Fibroblast of villous mesenchyme (primary cell): ENCODE measurements at places on chromosomes 3 and 15. TPM values are rescaled to one million over a fixed set of nuclear protein-coding genes. Genes with fewer than 3 reads are reported as not detected.
A peak's percentile ranks its signal among the peaks of the same experiment; 100 is the strongest.

DNA sequence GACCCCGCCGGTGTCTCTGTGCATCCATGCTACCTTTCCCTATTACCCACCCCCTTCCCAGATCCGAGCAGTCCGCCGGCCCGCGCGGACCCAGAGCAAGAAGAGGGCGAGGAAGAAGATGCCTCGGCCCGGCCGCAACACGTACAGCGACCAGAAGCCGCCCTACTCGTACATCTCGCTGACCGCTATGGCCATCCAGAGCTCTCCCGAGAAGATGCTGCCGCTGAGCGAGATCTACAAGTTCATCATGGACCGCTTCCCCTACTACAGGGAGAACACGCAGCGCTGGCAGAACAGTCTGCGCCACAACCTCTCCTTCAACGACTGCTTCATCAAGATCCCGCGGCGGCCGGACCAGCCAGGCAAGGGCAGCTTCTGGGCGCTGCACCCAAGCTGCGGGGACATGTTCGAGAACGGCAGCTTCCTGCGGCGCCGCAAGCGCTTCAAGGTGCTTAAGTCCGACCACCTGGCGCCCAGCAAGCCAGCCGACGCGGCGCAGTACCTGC is 788 bp downstream of the FOXB1 start:
- peak; percentile 10 for DNase-seq

The NCK1 gene
- 47.0 and 66.1 TPM in 2 replicates for total RNA-seq

DNA sequence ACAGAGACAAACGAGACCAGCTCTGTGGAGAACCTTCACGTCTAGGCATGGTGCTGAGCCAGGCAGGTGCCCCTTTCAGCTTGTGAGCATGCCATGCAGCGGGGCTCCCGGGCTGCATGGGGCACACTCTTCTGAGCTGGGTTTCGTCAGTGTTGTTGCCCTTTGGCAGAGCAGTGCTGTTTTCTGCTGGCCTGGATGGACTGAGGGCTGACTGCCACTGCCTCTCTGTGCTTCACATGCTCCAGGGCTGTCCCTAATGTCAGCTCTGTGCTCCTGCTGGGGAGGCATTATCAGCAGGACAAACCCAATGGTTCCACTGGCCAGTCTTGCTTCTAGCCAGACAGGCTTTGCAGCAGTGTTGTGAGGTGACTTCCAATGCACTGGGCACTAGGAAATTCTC is 9.5 kb downstream of the GASK1A start:
- no peak for DNase-seq

The ADCY5 gene
- total RNA-seq: 0.32 and 0.43 TPM in 2 replicates

DNA sequence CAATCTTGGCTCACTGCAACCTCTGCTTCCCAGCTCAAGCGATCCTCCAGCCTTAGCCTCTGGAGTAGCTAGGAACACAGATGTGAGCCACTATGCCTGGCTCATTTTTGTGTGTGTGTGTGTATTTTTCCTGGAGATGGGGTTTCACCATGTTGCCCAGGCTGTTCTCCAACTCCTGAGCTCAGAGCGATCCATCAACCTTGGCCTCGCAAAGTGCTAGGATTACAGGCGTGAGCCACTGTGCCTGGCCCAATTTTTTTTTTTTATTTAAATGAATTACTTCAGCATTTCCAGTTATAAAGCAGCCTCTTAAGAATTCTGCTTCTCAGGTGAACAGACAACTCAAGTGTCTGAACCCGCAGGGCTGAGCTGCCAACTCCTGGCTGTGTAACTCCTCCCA is 20.1 kb upstream of the ST3GAL6 start:
- no peak for DNase-seq

- DNase-seq: peak; percentile 90
These were observed 57.4 kb downstream of the LRTM1 start for GRCh38 chr3:54870423-54870822.

GRCh38 chr3:149611149-149611548 is 46.7 kb downstream of the WWTR1 start:
- DNase-seq: no peak

The PLA2G4D gene
- not detected in 2 replicates for total RNA-seq

DNA sequence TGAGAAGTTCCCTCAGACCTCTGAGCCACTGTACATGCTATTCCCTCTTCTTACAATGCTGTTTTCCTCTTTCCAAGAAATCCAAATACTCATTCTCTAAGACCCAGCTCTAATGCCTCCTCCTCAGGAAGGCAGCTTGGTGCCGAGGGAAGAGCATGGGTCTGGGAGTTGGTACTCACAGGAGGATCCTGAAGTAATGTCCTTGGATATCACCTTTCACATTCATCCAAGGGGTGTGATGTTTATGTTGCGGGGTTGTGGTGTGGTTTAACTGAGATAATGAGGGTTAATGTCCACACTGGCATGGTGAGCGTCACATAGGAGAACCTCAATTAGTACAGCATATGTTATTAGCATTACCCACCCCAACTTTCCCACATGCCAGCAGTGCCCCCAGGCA is 31.9 kb downstream of the MYL3 start:
- DNase-seq: no peak

The NEDD4 gene
- 29.6 and 45.3 TPM in 2 replicates for total RNA-seq

DNA sequence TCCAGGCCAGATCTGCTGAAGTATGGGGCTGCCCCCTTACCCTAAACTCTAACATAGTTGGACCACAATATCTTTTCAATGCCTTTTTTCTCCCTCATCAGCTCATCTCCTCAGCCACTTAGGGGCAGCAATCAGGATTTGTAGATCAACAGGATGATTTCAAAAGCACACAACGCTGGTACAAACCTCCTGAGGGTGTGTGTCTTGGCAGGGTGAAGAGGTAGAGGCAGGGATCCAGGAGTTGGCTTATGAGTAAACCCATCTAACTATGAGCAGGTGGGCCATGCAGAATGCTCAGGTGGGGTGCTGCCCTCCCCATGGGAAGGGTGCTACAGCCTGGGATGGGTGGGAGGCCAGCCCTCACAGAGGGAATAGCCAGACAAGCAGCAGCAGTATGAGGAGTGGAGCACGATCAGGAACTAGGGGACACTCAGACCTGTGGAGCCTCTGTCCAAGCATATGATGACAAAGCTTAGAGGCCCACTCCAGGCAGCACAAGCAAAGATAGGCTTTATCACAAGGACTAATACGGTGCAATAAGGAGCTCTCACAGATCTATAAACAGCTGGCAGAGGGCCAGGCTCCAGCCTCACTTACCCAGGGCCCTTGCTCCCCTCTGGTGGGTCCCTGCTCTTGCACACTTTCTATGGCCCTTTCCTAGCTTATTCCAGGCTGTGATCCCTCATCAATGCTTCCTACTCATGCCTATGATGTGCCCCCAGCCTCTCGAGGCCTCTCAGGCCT is 32.2 kb downstream of the IL20RB start:
- no peak for DNase-seq

DNA sequence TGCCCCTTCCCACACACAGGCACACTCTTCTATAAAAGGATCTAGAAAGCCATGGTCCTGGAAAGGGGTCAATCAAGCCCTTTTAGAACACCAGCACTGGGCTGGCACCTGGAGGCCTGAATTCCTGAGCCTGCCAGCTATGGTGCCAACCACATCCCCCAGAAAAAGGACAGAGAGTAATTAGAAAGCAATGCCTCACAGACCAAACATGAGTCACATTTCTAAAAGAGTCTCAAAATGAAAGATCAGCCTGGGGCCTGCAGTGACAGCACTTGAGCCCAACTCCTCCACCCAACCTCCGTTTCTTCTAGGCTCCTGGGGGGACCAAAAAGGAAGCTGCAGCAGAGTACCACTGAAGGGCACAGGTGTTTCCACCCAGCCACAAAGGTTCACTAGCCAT is 14.1 kb downstream of the MYLK start:
- DNase-seq: no peak

DNA sequence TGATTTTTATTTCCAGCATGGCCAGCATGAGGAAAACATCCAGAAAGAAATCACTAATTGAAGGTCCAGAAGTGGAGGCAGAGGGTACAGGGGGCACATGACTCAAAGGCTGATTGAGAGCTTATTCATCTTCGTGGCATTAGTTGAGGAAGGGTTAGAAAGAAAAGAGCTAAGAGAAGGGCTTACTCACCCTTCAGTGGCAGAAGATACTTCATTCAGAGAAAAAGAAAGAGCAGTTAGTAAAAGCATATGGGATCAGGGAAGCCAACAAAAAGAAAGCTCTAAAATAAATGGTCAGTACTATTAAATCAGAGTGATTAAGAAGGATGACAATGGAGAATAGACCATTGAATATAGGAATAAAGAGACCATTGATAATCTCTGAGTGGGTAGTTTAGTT is 25.2 kb downstream of the GAP43 start:
- no peak for DNase-seq

DNA sequence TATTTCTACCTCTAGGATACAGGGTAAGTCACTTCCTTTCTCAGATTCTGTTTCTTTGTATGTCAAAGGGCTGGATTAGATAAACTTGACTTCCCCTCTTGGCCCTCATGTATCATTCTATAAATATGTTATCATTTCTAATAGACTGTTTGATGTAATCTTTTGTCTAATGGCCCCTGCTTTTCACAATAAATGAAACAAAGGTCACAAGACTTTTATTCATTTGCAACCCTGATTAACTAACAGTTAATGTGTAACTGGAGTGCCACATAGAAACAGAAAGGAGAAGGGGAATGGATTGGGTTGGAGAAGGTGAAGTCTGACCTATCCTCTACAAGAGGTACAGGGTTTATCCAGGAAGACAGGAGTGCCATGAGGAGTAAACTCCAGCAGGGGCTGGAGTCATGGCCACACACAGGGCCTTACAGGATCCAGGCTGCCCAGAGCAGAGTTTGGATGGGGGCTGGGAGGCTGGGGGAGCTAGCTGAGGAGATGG is 8.0 kb upstream of the B3GNT5 start:
- DNase-seq: no peak

The CACNA2D3 gene
- 3.2 and 4.3 TPM in 2 replicates for total RNA-seq

DNA sequence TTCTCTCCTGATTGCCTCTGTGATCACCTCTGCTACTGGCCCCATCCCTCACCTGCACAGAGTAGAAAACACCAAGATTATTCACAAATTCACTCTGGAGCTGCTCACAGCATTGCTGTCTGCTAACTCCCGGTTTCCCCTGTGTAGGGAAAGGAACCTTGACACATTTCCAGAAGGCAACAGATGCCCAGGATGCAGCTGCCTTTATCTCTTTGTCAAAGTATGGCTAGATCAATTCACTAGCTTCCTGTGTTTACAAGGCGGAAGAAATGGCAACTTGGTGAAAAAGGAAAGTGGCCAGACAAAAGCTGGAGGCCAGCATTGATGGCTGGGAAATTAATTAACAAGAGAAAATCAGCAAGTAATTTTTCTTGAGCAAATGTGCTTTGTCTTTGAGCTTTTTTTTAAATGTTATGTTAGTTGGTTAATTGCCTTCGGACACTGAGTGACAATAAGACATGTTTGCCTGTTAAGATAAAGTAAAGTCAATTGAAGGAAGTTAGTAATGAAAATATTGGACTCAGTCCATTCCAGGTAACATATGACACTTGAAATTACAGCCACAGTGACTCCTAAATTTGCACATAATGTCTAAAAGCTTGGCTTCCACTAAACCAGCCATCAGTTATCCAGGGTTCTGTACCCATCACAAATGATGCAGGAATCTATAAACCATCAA is 394.6 kb upstream of the IL12A start:
- DNase-seq: no peak

GRCh38 chr3:64039332-64039731 is 16.0 kb upstream of the PSMD6 start:
- DNase-seq: no peak

The DOCK3 gene
- total RNA-seq: under 0.01 TPM in 2 replicates

The ISY1 gene
- 27.4 and 32.4 TPM in 2 replicates for total RNA-seq

DNA sequence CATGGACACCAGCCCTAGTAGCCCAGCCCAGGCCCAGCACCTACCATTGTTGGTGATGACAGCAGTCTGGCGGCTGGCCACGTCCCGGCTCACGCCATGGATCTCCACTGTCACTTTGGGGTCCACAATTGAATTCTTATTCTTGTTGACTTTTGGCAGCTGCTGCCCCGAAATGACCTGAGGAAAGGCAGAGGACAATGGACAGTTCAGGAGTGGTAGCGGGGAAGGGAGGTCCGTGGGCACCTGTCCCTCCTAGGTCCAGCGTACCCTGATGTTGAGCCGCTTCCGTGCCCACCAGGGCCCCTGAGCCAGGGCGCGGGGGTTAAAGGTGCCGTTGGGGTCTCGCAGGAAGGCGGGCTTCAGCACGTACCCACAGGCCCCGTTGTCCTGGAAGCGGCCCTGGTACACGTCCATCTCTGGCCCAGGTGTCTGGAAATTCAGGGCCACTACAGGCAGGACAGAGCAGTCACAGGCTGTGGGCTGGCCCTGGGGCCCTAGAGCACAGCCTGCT is 17.7 kb downstream of the VILL start:
- no peak for DNase-seq

The MORC1 gene
- not detected in 2 replicates for total RNA-seq

GRCh38 chr3:111471831-111472230 is 70.2 kb upstream of the CD96 start:
- DNase-seq: no peak

- no peak for DNase-seq
These were observed 128.1 kb downstream of the IQCH start for GRCh38 chr15:67382723-67383122.

DNA sequence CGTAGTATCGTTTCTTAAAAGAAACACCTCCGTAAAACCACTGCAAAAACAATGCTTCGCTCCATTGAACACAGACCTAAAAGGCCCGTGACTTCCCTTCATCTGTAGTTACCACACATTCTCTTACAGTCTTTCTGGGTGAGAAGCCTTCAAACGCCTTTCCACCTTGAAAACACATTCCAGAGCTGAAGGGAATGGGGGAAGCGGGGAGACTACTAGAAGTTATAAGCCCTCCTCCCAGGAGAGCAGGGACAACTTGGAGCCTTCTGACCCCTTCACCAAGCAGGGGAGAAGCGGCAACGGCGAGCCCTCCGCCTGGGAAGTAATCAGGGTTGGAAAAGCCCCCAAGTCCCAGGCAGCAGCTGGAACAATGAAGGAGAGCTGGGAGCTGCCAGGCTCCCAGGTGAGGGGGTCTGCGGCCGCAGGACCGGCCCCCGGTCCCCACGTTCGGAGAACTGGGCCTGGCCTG is 461 bp downstream of the SECISBP2L start:
- peak; percentile 51 for DNase-seq
